Fibroblast of the aortic adventitia (primary cell): ENCODE measurements at places on chromosomes 6 and 20. TPM values are rescaled to one million over a fixed set of nuclear protein-coding genes. Genes with fewer than 3 reads are reported as not detected.

The FERMT1 gene
- total RNA-seq: 2.9 and 8.8 TPM in 2 replicates

The KPNA5 gene
- total RNA-seq: 8.3 and 13.2 TPM in 2 replicates

The MAP3K5 gene
- total RNA-seq: 1.9 and 15.5 TPM in 2 replicates

The HLA-DQA1 gene
- not detected in 2 replicates for total RNA-seq

The HIVEP2 gene
- 11.5 and 23.1 TPM in 2 replicates for total RNA-seq

The FAM50B gene
- 6.0 and 7.4 TPM in 2 replicates for total RNA-seq

The TTK gene
- 0.90 and 35.9 TPM in 2 replicates for total RNA-seq

The KHDC1 gene
- total RNA-seq: 0.16 and 4.5 TPM in 2 replicates

The TRAPPC3L gene
- total RNA-seq: 0.45 TPM in 1 of 2 replicates, not detected in the other

The CST2 gene
- 0.36 TPM in 1 of 2 replicates, not detected in the other for total RNA-seq

The KIAA0408 gene
- total RNA-seq: 1.5 and 12.8 TPM in 2 replicates

The GCLC gene
- total RNA-seq: 20.1 and 21.1 TPM in 2 replicates

The CABLES2 gene
- total RNA-seq: 1.1 and 4.3 TPM in 2 replicates

The TP53TG5 gene
- 0.09 TPM in 1 of 2 replicates, not detected in the other for total RNA-seq

The ZSWIM3 gene
- total RNA-seq: 1.9 and 4.3 TPM in 2 replicates

The ASXL1 gene
- total RNA-seq: 57.4 and 85.9 TPM in 2 replicates

The BIRC7 gene
- 0.09 and 0.25 TPM in 2 replicates for total RNA-seq

The SAMD5 gene
- 0.09 and 0.16 TPM in 2 replicates for total RNA-seq

The RCAN2 gene
- total RNA-seq: 8.0 and 14.9 TPM in 2 replicates

The PDYN gene
- not detected in 2 replicates for total RNA-seq

The PIM1 gene
- total RNA-seq: 8.7 and 19.3 TPM in 2 replicates

The RIMS4 gene
- 0.27 and 0.41 TPM in 2 replicates for total RNA-seq

The BMP5 gene
- total RNA-seq: not detected in 2 replicates

The TMEM244 gene
- 0.45 TPM in 1 of 2 replicates, not detected in the other for total RNA-seq

The ENPP5 gene
- 0.36 and 5.3 TPM in 2 replicates for total RNA-seq

The CASS4 gene
- 0.09 and 0.49 TPM in 2 replicates for total RNA-seq

The FAM83C gene
- not detected in 2 replicates for total RNA-seq

The BANF2 gene
- total RNA-seq: not detected in 2 replicates

The PTGIS gene
- 279 and 1,011 TPM in 2 replicates for total RNA-seq

The SLC17A9 gene
- total RNA-seq: 0.41 and 2.0 TPM in 2 replicates

The PPP1R14C gene
- total RNA-seq: 2.1 TPM in 1 of 2 replicates, not detected in the other

The SSTR4 gene
- total RNA-seq: not detected in 2 replicates

The SIRPD gene
- total RNA-seq: not detected in 2 replicates
